ENCODE measurements at places on chromosomes 6 and 20.

DNA sequence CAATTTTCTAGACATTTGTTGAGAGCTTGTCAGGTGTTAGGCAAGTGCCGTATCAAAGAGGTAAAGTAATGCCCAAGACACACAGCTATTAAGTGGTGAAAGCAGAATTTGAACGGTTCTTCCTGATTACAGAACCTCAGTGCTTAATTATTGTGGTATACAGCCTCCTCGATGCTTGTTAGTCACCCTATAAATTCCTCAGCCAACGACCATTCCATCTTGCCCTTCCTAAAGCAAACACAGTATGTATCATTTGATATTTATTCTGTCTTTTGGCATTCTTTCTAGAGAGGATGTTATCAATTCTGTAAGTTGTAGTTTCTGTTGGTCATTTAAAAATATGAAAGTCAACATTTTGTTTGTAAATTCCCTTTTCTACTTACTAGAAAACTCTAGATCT lies 297.8 kb upstream of the BMP2 start:
- H3K27me3 ChIP-seq = no peaks in the 10 kb centered on the region
- no peaks in the 10 kb centered on the region for H3K36me3 ChIP-seq
- H3K27ac ChIP-seq = no peak overlapping the region
- DNase-seq = no peak
- no peak overlapping the region for H3K4me3 ChIP-seq

DNA sequence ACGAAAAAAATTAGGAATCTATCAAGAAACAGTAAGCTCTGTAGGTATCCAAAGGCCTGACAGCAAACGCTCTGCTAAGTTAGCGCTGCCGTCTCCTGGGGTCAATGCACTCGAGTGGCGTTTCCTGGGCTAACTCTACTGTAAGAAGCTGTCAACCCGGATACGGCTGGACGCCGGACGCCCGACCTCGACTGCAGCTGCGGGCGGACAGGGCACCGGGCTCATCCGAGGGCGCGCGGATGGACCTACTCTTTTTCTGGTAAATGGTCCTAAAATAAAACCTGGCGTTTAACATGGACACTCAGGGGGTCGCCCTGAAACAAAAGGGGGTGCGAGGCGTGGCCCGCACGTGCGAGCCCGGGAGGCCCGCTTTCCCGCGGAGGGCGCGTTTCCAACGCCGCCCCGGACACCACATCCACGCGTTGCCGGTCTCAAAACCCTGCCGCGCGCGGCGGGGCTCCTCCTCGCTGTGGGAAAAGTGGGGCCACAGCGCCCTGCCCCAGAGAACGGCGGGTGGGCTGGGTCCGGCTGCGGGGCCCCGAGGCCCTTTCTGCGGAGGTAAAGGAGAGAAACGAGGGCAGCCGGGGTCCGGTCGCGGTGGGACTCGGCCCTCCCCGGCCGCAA lies 537 bp downstream of the TCP1 start:
- peak overlapping the region; percentile 96 for H3K27ac ChIP-seq
- H3K27me3 ChIP-seq = no peaks in the 10 kb centered on the region
- H3K36me3 ChIP-seq = peaks cover 16% of the 10 kb centered on the region
- peaks cover 24% of the 10 kb centered on the region for H3K4me1 ChIP-seq
- no peak for DNase-seq

DNA sequence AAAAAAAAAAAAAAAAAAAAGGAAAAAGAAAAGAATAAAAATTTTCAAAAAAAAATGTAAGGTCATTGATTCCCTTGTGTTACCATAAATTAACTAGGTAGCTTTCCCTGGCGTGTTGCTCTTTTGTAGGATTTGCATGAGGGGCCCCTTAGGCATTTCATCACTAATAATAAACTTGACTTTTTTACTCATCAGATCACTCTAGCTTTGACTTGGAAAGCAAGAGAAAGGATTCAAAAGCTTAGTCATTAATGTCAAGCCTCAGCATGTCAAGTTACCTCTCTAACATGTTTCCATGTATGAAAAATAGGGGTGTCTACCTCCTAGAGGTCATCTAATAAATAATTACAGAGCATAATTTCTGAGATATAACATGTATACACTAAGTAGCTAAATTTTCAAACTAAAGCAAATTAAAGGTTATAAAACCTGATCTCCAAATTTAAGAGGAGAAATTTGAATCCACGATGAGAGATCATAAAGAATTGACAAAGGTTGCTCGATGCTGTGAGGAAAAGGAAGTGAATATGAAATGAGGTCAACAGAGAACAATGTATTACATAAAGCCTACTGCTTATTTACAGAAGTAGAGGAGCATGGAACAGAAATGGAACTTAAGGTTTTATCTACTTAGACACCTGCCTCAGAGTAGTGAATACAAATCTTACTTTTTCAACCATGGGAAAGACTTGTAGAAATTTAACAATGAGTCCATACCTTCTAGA lies 86.8 kb downstream of the ARHGAP18 start:
- no peak overlapping the region for H3K4me3 ChIP-seq
- no peaks in the 10 kb centered on the region for H3K36me3 ChIP-seq
- no peak for DNase-seq
- H3K27ac ChIP-seq = no peak overlapping the region

GRCh38 chr6:4581468-4582385 lies 194.5 kb upstream of the CDYL start:
- H3K4me3 ChIP-seq = no peak overlapping the region
- H3K27me3 ChIP-seq = no peaks in the 10 kb centered on the region
- no peaks in the 10 kb centered on the region for H3K4me1 ChIP-seq
- no peaks in the 10 kb centered on the region for H3K36me3 ChIP-seq
- H3K27ac ChIP-seq = no peak overlapping the region

- H3K27me3 ChIP-seq = no peaks in the 10 kb centered on the region
- DNase-seq = peak; percentile 5
- no peaks in the 10 kb centered on the region for H3K36me3 ChIP-seq
- H3K4me3 ChIP-seq = peak overlapping the region; percentile 26
Observed at GRCh38 chr6:141562186-141562811, 570.4 kb upstream of the GJE1 start.

DNA sequence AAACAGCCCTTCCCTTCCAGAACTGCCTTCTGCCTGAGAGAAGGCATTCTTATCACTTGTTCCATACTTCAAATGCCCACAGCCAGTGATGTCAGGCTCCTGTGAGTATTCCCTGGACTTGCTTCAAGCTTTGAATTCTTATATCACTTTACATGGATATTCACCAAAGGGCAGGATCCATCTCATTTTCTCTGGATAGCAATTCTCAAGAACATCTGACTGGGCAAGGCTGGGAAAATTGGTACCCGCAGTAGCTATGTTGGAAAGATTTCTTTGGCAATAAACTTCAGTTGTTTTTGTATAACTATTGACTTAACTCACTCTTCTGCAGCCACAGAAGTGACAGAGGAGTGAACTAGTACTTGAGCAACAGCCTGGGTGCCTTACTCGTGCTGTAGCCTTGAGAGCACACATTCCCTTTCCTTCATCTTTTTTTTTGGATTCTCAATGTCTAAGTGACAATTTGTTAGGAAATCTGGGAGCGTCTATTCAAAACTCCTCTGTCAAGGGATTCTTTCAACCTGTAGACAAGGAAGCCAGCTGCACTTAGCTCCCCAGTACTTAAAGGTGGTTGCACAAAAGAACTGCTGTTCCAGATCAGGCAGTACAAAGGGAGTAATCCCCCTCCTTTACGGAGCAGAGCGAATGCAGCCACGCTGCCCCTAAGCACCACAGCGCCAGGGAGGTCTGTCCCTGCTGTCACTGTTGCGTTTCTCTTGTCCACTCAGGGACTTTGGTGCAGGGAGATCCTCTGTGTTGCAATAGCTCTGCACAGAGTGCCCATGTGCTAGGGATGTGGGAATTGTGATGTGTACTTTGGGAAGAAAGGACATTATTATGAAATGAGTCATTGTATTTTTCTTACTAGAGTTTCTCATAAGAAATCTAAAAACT lies 69.6 kb downstream of the JAG1 start:
- no peaks in the 10 kb centered on the region for H3K27me3 ChIP-seq
- peaks cover 3% of the 10 kb centered on the region for H3K4me1 ChIP-seq
- DNase-seq = peak; percentile 51
- H3K36me3 ChIP-seq = no peaks in the 10 kb centered on the region
- no peak overlapping the region for H3K4me3 ChIP-seq

GRCh38 chr6:25279748-25280343 lies 672 bp downstream of the CARMIL1 start:
- H3K4me1 ChIP-seq = peaks cover 18% of the 10 kb centered on the region
- H3K27me3 ChIP-seq = no peaks in the 10 kb centered on the region
- no peaks in the 10 kb centered on the region for H3K36me3 ChIP-seq

GRCh38 chr20:4896971-4897497 lies 104.3 kb downstream of the SLC23A2 start:
- H3K4me3 ChIP-seq = no peak overlapping the region
- H3K36me3 ChIP-seq = peaks cover 63% of the 10 kb centered on the region
- H3K27ac ChIP-seq = no peak overlapping the region
- DNase-seq = no peak
- H3K27me3 ChIP-seq = no peaks in the 10 kb centered on the region

- no peak overlapping the region for H3K4me3 ChIP-seq
- no peaks in the 10 kb centered on the region for H3K4me1 ChIP-seq
- H3K27ac ChIP-seq = no peak overlapping the region
- no peaks in the 10 kb centered on the region for H3K36me3 ChIP-seq
- no peaks in the 10 kb centered on the region for H3K27me3 ChIP-seq
Observed at GRCh38 chr20:1562622-1563021, 5.1 kb upstream of the SIRPD start.

- H3K36me3 ChIP-seq = peaks cover 80% of the 10 kb centered on the region
- no peak overlapping the region for H3K4me3 ChIP-seq
- no peak for DNase-seq
- peaks cover 38% of the 10 kb centered on the region for H3K4me1 ChIP-seq
Observed at GRCh38 chr6:15511248-15512125, 151.3 kb downstream of the DTNBP1 start.

GRCh38 chr20:42392442-42392841 lies 774.3 kb upstream of the CHD6 start:
- H3K36me3 ChIP-seq = no peaks in the 10 kb centered on the region
- no peak overlapping the region for H3K27ac ChIP-seq
- H3K27me3 ChIP-seq = no peaks in the 10 kb centered on the region
- no peak for DNase-seq
- H3K4me3 ChIP-seq = no peak overlapping the region

GRCh38 chr6:43255408-43256054 lies 12.2 kb downstream of the TTBK1 start:
- H3K27me3 ChIP-seq = no peaks in the 10 kb centered on the region
- no peak overlapping the region for H3K27ac ChIP-seq
- peaks cover 91% of the 10 kb centered on the region for H3K36me3 ChIP-seq
- no peak for DNase-seq
- H3K4me1 ChIP-seq = peaks cover 7% of the 10 kb centered on the region

DNA sequence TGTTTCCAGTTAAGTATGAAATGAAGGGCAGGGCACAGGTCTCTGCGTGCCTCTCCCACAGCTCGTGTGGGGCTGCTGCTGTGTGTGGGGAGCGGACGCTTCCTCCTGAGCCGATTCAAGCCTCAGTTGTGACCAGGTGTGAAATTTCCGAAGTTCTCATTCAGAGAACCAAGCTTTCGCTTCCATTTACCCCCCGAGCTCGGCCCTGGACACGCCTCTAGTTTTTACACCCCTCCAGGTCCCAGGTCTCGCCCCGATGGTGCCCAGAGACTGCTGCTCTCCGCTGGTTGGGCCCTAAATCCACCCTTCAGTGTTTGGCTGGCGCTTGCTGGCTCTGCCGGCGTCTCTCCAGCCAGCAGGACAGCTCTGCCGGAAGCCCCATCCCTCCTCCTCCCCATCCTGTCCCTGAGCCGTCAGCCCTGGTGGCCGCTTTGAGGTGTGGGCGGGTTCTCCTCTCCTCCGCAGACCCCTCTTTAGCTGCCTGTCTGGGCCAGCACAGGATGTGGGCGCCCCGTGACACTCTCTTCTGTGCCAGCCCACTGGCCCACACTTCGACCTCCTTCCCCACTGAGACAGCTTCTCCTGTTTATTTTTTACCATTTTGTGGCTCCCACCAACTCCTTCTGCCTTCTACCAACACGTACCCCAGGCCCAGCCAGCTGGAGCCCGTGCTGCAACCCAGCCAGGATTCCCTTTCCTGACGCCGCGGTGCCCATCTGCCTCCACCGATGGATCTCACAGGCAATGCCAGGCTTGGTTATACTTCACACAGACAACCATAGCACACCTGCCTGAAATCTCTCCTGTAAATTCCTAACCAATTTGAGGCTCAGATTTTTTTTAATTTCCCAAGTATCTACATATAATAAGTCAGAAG lies 142.8 kb downstream of the DLL1 start:
- H3K36me3 ChIP-seq = no peaks in the 10 kb centered on the region
- peaks cover 52% of the 10 kb centered on the region for H3K4me1 ChIP-seq
- no peak for DNase-seq
- no peak overlapping the region for H3K27ac ChIP-seq

DNA sequence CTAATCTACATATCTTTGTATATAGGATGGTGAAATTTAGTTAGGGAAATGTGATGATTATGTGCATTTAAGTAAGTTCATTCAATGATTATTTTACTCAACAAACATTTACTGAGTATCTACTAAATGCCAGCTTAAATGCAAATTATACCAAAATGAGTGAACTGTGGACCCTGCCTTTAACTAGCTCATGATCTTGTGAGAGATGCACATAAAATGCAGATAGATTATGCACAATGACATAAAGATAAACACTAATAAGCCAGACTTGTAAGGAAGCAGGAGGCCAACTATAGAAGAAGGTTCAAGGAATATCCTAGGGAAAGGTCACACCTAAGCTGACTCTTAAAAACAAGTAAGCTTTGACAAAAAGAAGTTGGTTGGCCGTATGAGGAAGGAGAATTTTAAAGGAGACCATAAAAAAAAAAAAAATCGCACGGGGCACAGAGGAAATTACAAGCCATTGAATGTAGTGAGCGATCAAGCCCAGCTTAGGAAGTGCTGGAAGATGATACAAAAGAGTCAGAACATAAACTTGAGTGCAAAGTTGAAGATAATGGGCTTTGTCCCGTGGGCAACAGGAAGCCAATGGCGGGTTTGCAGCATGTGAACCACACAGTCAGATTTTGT lies 107.9 kb downstream of the NRSN1 start:
- no peak for DNase-seq
- no peaks in the 10 kb centered on the region for H3K4me1 ChIP-seq
- no peaks in the 10 kb centered on the region for H3K27me3 ChIP-seq
- H3K27ac ChIP-seq = no peak overlapping the region
- H3K4me3 ChIP-seq = no peak overlapping the region

GRCh38 chr6:25010176-25010575 lies 74.4 kb upstream of the RIPOR2 start:
- no peak for DNase-seq
- H3K4me3 ChIP-seq = no peak overlapping the region
- no peak overlapping the region for H3K27ac ChIP-seq

GRCh38 chr20:44448753-44449546 lies 26.7 kb upstream of the TTPAL start:
- no peak overlapping the region for H3K4me3 ChIP-seq
- H3K4me1 ChIP-seq = no peaks in the 10 kb centered on the region
- H3K27me3 ChIP-seq = no peaks in the 10 kb centered on the region
- DNase-seq = no peak
- no peak overlapping the region for H3K27ac ChIP-seq

GRCh38 chr20:35776513-35777101 lies 4.8 kb downstream of the PHF20 start:
- H3K36me3 ChIP-seq = peaks cover 8% of the 10 kb centered on the region
- H3K27ac ChIP-seq = no peak overlapping the region
- no peaks in the 10 kb centered on the region for H3K4me1 ChIP-seq
- DNase-seq = no peak
- H3K27me3 ChIP-seq = no peaks in the 10 kb centered on the region
